Stimulated activated CD8-positive, alpha-beta memory T cell treated with anti-CD3 and anti-CD28 coated beads, Interleukin-7, amount 100 ng/mL, for 48 hours (primary cell): ENCODE measurements at places on chromosomes 7 and 10.
A peak's percentile ranks its signal among the peaks of the same experiment; 100 is the strongest.

DNA sequence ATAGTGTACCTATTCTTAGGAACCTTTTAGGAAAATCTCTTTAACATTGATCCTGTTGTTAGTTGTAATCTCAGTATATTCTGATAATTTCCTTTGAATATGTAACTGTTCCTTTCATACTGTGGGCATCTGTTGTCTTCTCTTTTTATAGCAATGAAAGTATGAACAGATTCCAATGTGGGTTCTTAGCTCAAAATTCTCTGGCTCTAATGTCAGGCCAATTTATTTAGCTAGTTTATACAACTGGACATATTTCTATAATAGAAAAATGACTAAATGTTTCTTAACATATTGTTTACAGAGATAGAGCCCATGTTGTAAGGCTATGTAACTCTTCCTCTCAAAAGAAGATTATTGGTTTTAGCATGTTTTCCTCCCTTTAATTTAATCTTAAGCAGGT lies 363.2 kb downstream of the AUTS2 start:
- DNase-seq = no peak

DNA sequence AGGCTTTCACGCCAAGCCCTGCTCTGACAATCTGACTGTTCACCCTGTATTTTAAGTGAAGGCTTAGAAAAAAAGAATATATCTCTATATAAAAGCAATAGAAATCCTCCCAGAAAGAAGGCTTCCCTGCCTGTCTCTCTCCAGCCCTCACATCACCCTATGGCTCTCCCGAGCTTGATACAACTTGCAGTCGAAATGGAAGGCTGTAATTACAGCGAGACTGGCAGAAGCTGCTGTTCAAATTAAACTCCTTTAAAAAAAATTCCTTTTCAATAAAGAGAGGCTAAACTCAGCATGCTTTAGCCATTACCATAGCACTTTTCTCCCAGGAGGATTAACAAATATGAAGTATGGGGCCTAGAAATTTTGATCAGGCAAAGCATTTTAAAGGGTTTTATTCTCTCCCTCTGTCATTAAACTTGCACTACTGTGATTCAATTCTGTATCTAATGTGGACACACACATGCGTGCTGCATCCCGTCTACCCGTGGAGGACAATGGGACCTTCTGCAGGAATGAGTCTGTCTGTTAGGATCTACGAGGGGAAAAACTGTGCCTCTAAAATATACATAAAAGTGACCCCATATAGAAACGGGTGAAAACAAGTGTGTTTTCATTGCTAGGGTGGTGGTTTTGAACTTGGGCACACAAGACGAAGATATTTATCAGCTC lies 223.8 kb downstream of the USP6NL start:
- DNase-seq = no peak

DNA sequence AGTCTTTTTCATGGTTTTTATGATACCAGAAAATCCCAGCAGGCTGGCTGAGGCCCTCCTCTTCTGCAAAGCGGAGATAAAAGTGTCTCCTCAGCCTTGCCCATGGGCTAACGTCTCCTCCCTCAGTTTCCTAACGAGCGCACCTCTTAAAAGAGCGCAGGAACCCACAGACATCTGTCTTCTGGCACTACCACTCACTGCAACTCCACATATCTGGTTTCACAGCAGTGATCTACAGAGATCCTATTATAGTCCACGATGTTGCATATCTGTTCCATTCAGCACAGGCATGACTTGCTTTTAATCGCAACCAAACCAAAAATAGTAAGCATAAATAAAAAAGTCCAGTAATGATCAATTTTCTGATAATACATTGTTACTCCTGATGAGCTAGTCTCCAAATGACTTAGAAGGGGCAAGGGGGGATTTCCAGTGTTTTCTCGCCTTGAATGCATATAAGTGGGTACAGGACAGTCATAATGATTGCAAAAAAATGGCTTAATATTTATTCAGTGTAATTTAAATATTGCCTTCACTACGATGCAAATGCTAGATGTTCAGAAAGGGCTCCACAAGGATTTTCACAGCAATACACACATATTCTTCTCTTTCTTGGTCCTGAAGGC lies 20.9 kb downstream of the ANKRD22 start:
- DNase-seq = no peak

GRCh38 chr7:80624763-80625162 lies 13.7 kb upstream of the CD36 start:
- no peak for DNase-seq

- no peak for DNase-seq
Measured at GRCh38 chr7:116740755-116741462, 68.9 kb downstream of the MET start.

GRCh38 chr10:17527514-17528146 lies 73.2 kb upstream of the ST8SIA6 start:
- no peak for DNase-seq

DNA sequence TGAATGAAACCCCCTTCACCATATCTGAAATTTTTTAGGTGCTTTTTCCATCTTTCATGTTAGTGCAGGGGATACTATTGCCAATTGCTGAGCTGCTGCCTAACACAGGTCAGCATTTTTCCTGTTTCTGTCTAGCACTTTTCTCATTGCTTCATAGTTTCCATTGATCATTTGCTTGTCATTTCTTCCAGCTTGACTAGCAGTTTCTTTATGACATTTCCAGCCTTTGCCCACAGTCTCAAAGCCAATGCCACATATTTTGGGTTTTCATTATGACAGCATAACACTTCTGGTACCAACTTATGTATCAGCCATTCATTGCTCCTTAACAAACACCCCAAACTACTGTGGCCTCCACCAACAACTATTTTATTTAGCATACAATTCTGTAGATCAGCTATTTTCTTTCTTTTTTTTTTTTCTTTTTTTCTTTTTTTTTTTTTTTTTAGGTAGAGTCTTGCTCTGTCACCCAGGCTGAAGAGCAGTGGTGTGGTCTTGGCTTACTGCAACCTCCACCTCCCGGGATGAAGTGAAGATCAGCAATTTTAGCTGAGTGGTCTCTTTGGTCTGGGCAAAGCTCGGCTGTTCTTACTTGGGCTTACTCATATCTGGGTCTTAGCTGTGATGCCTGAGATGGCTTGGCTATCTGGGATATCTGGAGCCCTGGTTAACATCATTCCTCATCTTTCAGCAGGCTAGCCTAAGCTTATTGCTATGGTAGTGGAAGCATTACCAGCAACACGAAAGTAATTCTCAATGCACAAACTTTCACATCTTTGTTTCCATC lies 102.3 kb downstream of the EPC1 start:
- peak; percentile 9 for DNase-seq

DNA sequence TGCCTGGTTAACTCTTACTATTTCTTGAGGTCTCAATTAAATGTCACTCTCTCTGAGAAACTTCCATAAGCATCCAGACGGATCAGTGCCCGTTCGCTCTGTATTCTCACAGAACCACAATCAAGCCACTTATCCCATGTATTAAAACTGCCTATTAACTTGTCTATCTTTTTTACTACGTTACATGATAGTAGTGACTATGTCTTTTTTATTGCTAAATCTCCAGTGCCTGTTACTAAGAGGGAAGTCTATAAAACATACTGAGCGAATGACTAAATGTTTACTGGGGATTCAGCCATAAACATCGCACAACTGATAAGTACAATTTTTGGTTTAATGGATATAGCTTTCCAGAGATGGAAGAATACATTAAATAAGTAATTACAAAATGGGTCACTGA lies 399.9 kb downstream of the NXPH1 start:
- DNase-seq = no peak

DNA sequence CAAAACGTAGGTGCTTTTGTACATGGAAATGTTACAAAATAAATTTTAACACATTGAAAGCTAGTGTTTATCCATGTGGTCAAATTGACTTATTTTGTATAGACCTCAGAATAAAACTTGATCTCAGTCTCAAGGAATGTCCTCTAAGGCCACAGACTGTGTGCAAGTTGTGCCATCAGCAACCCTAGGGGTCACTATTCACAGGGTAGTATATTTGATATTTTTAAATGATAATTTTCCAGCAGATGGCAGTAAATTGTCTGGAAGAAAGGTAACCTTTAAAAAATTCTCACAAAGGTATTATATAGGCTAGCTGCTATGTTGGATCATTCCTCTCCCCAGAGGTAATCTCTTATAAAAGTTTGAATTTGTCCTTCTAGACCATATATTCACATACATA lies 12.9 kb upstream of the SNX10 start:
- DNase-seq = no peak

GRCh38 chr10:119477444-119477843 lies 65.1 kb downstream of the RGS10 start:
- DNase-seq = no peak

DNA sequence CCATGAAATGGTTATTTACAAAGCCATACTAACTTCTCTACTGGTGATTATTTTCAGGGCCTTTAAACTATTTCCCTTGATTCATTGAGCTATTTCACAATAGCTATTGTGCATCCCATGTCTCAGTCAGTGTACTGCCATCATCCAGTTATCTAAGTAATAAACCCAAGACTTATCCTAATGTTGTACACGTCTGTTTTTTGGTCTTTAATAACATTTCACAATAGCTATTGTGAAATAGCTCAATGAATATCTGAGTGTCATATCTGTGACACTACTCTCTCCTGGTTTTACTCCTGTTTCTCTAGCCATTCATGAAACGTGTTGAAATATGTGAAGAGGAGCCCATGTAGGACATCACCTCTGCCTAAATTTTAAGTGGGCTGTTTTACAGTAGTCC lies 36.5 kb upstream of the TMEM140 start:
- no peak for DNase-seq

GRCh38 chr7:42400961-42401360 lies 164.0 kb upstream of the GLI3 start:
- DNase-seq = no peak

DNA sequence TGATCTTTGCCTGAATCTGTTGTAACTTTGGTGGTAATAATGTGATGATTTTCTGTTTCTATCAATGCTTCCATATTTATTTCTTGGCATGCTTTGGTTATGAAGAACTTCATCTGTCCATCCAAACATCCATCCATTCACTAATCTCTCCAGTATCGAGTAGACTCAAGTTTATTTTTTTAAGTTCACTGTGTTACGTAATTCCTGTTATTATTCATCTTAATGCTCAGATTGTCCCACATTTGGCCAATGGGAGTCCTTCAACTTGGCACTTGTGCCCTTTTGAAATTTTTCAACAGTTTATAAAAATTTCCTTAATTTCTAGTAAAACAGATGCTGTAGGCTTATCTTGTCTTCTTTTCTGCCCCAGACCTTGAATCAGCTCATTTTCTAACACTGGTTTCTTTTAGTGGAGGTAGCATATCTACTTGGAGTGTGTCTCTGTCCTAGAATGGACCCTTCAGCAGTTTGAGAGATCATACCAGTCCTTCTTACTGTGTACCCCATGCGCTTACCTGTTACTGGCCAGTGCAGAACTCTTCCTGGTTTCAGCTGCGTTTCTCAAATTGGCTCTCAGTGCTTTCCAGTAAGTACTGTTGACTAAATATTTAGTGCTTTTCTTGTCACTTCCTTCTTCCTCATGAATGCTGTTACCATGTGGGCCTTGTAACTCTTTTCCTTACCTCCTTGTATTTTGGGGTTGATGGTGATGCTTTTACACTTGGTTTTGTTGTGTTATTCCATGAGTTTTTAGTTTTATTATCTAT lies 100.8 kb downstream of the MLLT10 start:
- DNase-seq = no peak

GRCh38 chr10:49119746-49120145 lies 4.4 kb upstream of the VSTM4 start:
- no peak for DNase-seq

GRCh38 chr7:24975644-24976260 lies 4.2 kb downstream of the OSBPL3 start:
- no peak for DNase-seq

DNA sequence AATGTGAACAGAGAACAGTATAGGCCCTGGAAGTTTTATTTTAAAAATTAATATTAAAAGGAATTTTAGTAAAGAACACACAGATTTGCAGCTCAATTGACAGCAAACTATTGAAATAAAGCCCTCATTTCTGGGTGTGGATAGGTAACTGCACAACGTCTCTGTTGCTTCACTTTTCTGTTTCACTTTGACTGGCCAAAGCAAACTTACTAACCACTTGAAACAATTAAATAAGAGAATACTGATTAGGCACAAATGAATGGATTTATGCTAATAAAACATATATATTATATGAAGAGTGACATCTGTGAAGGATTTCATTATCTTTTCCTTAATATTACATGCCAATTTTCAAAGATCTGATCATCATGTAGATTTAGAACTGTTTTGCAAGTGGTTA lies 11.9 kb downstream of the ZNF804B start:
- no peak for DNase-seq

DNA sequence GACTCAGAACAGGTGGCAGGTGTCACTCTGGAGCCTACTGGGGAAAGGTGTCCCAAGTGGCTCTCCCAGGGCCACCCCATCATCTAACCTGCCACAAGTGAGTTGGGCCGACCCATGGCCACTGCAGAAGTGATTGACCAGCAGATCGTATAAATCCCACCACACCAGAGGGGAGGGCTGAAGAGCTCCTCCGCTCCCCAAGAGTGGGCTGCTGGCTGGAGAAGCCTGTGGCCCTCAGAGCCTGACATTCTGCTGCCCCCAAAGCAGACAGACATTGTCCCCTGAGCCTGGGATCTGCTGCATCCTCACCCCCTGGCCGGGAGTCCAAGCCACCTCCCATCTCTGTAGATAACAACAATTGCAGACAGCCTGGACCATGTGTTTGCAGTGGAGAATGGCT lies 36.7 kb downstream of the ANXA8 start:
- DNase-seq = no peak

GRCh38 chr10:59991661-59992060 lies 85.3 kb upstream of the CCDC6 start:
- no peak for DNase-seq

- DNase-seq = no peak
Measured at GRCh38 chr10:60024506-60024905, 118.2 kb upstream of the CCDC6 start.

DNA sequence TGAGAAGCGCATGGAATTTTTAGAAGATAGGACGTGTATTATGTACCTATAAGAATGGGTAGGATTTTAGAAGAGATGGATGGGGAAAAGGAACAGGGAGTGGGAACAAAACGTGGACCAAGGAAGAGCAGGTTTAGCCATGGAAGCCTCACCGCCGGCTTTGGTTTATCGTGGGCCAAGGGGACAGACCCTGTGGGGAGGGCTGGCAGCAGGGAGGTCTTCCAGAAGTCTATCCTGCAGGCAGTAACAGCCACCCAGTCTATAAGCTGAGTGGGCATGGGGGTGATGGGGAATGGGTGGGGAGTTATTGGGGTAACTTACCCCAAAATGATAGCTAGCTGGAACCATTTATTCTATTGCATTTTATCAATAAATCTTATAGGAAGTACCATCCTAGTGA lies 44.9 kb downstream of the IKZF1 start:
- DNase-seq = no peak

DNA sequence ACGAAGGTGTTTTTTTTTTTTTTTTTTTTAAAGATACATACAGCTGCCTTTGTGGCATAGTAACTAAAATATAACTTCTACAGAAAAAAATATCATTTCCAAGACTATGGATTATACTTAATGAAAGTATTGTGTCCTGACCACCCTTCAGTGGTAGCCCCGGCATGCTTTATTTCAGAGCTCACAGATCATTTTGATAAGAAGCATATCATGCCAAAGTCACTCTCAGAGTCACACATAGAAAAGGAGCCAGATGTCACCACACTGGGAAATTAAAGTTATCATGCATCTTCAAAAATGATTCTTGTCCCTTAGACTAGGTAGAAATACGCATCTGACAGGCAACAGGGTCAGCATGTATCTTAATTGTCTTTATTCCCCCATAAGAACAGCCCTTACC lies 3.0 kb downstream of the ADARB2 start:
- no peak for DNase-seq

- DNase-seq = no peak
Measured at GRCh38 chr10:80132299-80133139, at the start of gene PLAC9. Gene PLAC9 (plus strand): TSS chr10:80132730. CDS start chr10:80132763, 33 bp downstream.
